ENCODE measurements at places on chromosomes 3 and 15.

GRCh38 chr3:44976002-44976815 is at the start of the genes EXOSC7 and ZDHHC3:
EXOSC7 (plus strand) TSS chr3:44976244; CDS start chr3:44976278, 34 bp downstream.
ZDHHC3 (minus strand) TSS chr3:44976174; CDS start chr3:44959436, 16,738 bp downstream.
- peak; percentile 88 for DNase-seq

DNA sequence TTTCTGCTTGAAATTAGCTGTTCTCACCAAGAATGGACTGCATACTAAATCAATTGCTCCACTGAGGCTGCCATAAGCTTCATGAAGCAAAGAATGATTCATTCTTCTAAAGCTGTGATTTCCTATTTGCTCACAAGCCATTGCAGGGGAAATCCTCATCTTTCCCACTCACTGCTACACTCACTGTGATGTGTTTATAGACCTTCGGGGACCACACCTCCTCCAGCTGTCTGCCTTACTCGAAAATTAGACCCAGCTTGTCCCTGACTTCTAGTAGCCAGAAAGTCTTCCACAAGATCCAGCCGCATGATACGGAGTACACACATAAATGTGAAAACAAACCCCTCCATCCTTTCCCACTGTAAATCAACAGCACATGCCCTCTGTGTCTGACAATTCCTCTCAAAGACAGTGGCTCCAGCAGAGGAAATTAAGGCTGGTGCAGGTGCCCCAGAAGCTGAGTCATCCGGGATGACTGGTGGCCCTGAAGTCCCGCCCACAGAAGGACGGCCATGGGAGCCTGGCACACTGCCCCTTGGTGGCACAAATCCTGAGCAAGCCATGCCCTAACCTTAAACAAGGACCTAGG is 172.0 kb downstream of the STT3B start:
- peak; percentile 5 for DNase-seq

- no peak for DNase-seq
These were observed 4.0 kb downstream of the C3orf52 start for GRCh38 chr3:112089956-112090886.

DNA sequence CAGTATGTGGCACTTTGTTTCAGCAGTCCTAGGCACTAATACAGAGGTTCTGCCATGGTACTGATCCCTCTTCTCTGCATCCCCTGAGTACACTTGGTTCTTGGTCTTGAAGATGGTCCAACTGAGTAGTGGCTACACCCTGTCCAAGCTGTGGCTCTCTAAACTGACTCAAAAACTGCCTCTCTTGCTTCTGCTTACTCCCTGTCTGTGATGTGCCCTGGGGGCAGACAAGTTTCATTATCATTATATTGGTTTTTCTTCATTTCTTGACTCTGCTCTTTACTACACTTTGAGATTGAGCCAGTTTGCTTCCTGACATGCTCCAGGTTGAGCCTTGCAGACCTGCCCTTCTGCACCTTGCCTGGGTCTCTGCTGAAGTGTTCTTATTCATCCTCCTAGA is 18.9 kb upstream of the ST3GAL6 start:
- DNase-seq: no peak

DNA sequence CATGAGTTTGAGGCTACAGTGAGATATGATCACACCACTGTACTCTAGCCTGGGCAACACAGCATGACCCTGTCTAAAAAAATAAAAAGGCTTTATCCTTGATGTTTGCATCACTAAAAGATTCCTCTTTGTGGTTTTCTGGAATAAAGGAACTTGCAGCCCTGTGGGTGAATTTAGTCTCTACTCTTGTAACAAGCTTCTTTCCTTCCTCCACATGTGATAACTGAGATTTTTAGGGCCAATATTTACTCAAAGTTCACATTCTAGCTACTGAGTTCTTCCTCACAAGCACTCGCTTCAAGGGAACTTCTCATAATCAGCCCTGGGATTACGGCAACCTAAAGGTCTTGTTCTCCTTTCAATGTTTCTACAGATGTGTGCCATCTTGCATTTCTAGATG is 24.6 kb downstream of the COMMD2 start:
- DNase-seq: no peak

DNA sequence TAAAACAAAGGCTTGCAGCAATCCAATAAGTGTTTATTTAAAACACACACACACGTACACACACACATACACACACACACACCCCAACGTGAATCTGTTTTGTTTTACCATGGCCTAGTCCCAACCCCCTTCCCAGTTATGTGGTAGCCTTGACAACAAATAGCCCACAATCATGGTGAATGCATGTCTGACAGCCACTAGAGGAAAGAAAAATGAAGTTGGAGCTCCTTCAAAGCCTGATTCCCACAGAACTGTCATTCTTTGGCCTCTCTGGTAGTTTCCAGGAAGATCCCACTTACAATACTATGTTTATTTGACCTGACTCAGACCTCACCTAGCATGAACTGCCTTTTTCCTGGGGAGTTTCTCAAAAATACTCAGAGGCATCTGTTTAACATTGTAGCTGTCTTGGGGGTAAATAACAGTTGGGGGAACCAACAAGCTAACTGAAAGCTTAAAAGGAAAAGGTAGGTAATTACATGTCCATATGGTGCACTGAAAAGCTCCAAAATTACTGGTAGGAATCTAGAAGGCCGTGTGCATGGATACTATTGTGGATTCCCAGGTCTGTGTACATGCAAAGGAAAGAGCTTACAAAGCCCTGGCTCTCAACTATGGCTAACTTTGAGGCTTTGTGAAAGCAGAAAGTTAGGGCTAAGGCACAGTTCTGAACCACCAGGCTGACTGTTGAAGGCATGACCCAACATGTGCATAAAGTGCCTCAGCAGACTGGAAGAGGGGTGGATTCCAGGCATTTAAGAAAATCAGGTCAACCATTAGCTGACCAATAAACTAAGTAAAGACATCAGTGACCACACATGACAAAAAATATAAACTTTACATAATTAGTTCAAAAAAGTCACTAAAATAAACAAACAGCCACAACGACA is 65.3 kb downstream of the FAIM start:
- DNase-seq: no peak

All from CD4-positive, alpha-beta T cell (primary cell).